DMS153 (cell line): ENCODE measurements at places on chromosomes 2 and 18.

DNA sequence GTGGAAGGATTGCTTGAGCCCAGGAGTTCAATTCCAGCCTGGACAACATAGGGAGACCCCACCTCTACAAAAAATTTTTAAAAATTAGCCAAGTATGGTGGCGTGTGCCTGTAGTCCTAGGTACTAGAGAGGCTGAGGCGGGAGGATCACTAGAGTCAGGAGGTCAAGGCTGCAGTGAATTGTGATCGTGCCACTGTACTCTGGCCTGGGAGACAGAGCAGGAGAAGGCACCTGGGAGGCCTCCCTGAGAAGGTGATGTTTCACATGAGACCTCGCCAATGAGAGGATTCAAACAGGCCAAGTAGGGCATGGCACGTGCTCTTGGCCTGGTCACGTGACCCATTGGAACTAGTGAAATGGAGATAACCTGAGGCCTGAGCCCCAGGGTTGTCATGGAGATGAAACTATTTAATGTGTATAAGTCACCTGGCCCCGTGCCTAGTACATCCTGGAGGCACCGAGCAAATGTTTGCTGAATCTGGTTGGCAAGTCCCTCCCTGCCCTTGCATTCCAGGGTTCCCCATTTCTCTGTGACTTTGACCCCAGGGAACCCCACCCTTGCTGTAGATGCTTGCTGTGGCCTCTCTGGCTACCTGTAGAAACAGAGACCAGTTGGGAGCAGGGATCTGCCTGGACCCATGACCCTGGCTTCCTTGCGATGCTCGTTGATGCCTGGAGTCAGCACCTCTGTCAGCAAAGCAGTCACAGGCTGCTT is 26.1 kb upstream of the ROCK2 start:
- peak; percentile 73 for DNase-seq

GRCh38 chr18:36589857-36590543 is 238.8 kb downstream of the TPGS2 start:
- no peak for DNase-seq

DNA sequence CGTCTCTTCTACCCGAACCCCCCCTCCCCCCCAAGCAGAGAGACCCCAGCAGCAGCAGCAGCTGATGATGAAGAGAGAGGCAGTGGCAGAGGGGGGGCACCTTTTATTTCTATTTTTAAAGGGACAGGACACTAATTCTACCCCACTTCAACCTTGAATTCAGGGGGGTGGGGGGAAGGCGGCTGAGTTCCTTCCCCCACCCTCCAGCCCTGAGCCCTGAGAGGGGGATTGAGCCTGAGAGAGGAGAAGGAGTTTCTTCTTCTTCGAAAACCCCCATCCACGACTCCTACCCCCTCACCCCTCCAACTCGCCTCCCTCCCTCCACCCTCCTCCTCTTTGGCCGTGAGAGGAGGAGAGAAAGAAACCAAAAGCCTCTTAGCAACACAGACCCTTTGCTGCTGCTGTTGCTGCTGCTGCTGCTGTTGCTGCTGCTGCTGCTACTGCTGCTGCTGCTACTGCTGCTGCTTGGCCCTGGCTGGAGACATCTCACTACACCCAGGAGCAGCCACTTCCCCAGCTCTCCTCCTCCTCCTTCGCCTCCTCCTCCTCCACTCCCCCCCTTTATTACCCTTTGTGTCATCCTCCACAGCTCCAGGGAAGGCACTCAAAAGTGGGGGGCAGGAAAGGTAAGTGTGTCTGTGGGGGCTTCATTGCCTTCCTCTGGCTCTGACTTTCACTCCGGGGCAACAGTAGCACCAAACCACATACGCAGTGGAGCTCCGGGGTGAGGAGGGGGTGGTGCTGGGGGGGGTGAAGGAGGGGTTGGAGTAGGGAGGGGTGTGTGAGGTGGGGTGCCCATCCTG is at the start of gene MBD5:
Gene MBD5, plus strand, starts transcription at position 33 of the 803 bp plus-strand sequence.
- DNase-seq, result peak; percentile 27

DNA sequence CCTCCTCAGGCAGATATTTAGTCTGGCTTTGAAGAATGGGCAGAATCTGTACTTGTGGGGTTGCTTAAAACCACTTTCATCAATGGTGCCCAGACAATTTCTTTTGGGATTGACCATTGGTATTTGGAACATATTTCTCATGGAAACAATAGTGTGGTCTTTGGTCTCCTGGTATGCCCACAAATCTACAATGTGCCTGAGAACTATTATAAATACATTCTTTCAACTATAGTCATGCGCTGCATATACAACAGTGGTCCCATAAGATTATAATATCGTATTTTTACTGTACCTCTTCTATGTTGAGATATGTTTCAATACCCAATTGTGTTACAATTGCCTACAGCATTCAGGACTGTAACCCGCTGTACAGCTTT is 34.8 kb upstream of the PPP4R1 start:
- DNase-seq, result no peak

DNA sequence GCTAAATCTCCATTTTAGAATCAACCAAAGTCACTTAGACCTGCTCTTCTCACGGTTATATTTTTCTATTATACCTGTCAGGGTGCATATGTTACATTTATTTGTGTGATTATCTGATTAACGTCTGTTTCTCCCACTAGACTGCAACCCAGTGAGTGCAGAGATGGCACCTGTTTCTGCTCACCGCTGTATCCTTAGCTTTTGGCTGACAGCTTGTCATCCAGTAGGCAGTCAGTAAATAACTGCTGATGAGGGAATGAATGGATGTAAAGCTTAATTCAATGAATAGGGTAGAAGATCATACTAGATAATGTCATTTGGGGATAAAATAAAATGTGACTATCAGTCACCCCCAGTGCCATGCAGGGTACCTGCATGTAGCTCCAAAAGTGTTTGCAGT is 6.9 kb upstream of the CHRNA1 start:
- DNase-seq, result no peak

GRCh38 chr2:179031731-179032408 is 18.1 kb downstream of the CCDC141 start:
- no peak for DNase-seq

DNA sequence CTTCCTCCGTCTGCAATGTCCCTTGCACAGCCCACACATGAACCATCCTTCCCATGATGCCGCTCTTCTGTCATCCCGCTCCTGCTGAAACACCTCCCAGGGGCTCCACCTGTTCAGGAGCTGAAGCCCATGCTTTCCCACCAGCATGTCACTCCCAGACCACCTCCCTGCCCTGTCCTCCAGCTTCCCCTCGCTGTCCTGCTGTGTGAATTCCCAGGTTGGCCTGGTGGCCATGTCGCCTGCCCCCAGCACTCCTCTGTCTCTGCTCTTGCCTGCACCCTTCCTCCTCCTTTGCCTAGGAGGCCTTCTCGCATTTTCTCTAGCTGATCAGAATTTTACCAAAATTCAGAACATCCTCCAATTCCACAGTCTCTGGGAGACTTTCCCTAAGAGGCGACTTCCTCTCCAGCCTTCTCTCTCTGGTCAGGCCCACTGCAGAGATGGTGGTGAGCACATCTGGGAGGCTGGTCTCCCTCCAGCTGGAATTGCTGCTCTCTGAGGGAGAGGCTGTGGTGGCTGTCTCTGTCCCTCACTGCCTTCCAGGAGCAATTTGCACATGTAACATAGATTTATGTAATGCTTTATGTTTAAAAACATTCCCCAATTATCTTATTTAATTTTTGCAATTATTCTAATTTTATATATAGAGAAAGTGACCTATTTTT is 8.9 kb upstream of the IL1RL2 start:
- no peak for DNase-seq

- no peak for DNase-seq
These were observed 50.5 kb upstream of the ITPRID2 start for GRCh38 chr2:181841079-181841478.

GRCh38 chr2:234594715-234595114 is 97.8 kb upstream of the ARL4C start:
- DNase-seq, result no peak

- DNase-seq, result peak; percentile 74
These were observed 96.0 kb upstream of the OTOS start for GRCh38 chr2:240236217-240237111.

- DNase-seq, result no peak
These were observed 49.2 kb upstream of the CDC42EP3 start for GRCh38 chr2:37720533-37721200.

GRCh38 chr2:88329815-88330603 is 122.5 kb downstream of the FOXI3 start:
- DNase-seq, result peak; percentile 86

GRCh38 chr2:225090746-225091145 is 48.5 kb upstream of the DOCK10 start:
- DNase-seq, result no peak

- DNase-seq, result no peak
These were observed 15.7 kb upstream of the CDH7 start for GRCh38 chr18:65735155-65735554.

DNA sequence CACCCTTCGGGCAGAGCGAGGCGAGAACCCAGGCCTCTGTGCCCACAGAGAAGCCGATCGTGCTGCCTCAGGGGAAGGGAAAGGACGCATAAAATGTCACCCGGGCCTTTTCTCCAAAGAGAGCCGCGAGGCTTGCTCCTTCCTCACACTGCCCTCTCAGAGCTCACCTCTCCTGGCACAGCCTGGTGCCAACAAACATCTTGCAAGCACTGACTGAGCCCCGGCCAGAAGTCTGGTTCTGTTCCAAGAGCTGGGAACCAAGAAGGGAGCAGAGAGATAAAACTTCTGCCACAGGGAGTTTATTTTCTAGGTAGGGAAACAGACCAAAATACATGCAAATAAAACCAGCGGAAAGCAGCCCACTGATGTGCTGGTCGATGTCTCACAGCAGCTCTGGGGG is 13.6 kb upstream of the ADI1 start:
- DNase-seq, result no peak

DNA sequence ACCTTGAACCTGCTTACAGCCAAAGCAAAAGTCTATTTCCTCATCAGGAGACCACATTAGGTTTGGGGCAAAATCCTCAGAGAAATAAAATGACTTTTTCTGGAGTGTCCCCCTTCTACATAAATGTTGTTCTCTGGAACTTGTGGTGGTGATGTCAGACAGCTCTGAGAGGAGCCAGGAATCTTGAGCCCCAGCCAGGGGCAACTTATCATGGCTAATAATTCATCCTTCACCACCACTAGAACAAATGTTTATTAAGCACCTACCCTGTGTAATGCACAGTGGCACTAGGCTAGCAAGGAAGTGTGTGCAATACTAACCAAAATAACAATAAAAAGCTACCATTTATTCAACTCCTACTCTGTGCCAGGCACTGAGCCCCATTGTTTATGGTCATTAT is 9.0 kb upstream of the BMP10 start:
- no peak for DNase-seq

GRCh38 chr2:80510716-80511115 is 206.2 kb upstream of the LRRTM1 start:
- DNase-seq, result no peak

- no peak for DNase-seq
These were observed 657.1 kb upstream of the SOX11 start for GRCh38 chr2:5035057-5035488.

DNA sequence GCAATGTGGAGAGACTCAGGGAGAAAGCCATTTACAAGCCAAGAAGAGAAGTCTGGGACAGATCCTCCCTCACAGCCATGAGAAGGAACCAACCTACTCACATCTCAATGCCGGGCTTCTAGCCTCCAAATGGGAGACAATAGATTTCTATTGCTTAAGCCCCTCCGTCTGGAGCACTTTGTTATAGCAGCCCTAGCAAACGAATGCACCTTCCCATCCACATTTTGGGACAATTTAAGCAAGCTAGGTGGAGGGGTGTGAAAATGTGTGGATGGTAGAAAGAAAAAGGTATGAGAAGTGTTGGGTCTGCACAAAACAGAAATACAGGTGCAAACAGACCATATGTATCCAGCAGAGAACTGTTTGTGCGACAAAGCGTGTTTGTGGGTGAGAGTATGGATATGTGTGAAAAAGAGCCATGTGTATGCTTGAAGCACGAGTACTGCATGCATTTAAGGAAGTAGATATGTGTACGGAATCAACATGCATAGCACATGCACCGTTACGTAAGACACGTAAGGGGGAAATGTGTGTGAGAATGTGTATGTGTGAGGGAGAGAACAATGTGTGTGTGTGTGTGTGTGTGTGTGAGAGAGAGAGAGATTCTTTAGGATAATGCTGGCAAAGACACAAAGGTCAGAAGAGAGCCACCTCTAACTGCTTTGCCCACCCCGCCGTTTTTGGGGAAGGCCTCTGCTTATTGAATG is 13.1 kb upstream of the E2F6 start:
- no peak for DNase-seq

DNA sequence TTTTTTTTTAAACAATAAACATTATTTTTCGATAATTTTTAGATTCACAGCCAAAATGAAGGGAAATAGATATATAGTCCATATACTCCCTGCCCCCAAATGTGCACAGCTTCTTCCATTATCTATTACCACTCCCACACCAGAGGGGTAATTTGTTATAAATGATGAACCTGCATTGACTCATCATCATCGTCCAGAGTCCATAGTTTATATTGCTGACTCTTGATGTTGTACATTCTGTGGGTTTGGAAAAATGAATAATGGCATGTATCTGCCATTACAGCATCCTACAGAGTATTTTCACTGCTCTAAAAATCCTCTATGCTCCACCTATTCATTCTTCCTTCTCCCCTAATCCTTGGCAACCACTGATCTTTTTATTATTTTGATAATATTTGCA is 121.5 kb downstream of the LTBP1 start:
- DNase-seq, result no peak

DNA sequence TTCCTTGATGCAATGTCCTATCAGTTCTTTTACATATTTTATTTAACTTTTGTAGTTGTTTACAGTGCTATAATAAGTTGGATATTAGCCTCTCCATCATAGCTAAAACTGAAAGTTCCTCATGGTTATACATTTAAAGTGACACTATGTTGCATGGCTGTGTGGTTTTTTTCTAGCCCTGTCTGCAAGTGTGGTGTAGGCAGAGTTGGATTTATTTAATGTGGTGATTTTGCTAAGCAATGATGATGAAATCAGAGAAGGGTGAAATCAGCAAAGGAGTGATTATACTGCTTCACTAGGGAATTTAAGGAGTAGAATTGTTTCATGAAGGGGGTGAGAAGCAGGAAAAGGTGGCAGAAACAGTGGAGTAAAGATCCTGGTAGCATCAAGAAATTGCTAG is 18.3 kb upstream of the ENOSF1 start:
- no peak for DNase-seq

GRCh38 chr2:70901227-70902066 is 34.3 kb upstream of the ATP6V1B1 start:
- no peak for DNase-seq

DNA sequence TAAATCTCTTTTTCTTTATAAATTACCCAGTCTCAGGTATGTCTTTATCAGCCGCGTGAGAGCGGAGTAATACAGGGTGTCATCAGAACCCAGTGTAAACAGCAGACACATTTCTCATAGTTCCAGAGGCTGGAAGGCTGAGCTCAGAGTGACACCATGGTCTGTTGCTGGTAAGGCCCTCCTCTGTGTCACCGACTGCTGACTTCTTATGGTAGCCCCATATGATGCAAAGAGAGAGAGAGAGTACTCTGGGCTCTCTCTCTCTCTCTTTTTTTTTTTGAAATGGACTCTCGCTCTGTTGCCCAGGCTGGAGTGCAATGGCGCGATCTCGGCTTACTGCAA is 60.0 kb downstream of the SNORC start:
- no peak for DNase-seq

DNA sequence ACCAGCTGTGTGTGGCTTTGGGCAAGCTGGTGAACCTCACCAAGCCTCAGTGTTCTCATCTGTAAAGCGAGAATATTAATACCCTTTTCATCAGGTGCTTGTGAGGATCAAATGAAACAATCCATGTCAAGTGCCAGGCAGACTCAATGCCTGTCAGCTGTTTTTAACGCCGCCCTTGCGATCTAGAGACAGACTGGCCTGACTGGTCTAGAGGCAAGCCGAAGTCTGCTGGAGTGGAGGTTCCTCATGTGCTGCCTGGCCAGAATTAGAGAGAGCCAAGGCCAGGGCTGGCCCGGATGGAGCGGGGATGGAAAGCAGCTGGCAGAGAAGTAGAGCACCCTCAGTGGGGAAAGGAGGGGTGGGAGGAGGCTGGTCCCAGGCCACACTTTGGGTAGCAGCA is 74.5 kb upstream of the B3GNT7 start:
- DNase-seq, result no peak
